ENCODE measurements at places on chromosomes 3 and 15. TPM values are rescaled to one million over a fixed set of nuclear protein-coding genes. Genes with fewer than 3 reads are reported as not detected.

Gene CATSPER2
- not detected for total RNA-seq

Gene UBA7
- total RNA-seq: 30.3 TPM

Gene MASP1
- total RNA-seq: 0.15 TPM

Gene MST1R
- total RNA-seq: 0.34 TPM

Gene TMC3
- not detected for total RNA-seq

Gene MYZAP
- total RNA-seq: 0.83 TPM

Gene ILDR1
- total RNA-seq: not detected

Gene CPLX3
- not detected for total RNA-seq

Gene IL20RB
- 0.44 TPM for total RNA-seq

Gene TMEM212
- not detected for total RNA-seq

Gene CNTN6
- total RNA-seq: not detected

Gene PLD1
- 16.7 TPM for total RNA-seq

Gene ZNF80
- not detected for total RNA-seq

Gene WDR93
- total RNA-seq: not detected

Gene CEP152
- 1.1 TPM for total RNA-seq

Gene LHFPL4
- 0.29 TPM for total RNA-seq

Gene CAPN3
- 2.4 TPM for total RNA-seq

Gene ACP3
- 1.3 TPM for total RNA-seq

Gene NRG4
- not detected for total RNA-seq

Gene CPEB1
- total RNA-seq: 1.2 TPM

Gene LNP1
- 2.6 TPM for total RNA-seq

Gene WWTR1
- total RNA-seq: 94.2 TPM

Gene PLSCR4
- 139 TPM for total RNA-seq

Gene SLC28A1
- not detected for total RNA-seq

Gene ANO10
- 25.9 TPM for total RNA-seq

Gene MUC4
- not detected for total RNA-seq

Gene NR2E3
- total RNA-seq: not detected

Gene AGBL1
- total RNA-seq: not detected

Gene NR1I2
- total RNA-seq: not detected

Gene INTS14
- 23.3 TPM for total RNA-seq

Gene CDHR4
- total RNA-seq: not detected

Gene MED12L
- total RNA-seq: 0.05 TPM

Gene SPINK8
- not detected for total RNA-seq

Gene P2RY13
- total RNA-seq: not detected

Gene CLDN16
- not detected for total RNA-seq

Gene TF
- total RNA-seq: 0.12 TPM

Gene HES1
- 7.1 TPM for total RNA-seq

Gene ACSBG1
- total RNA-seq: not detected

Gene GOLGA8M
- 1.2 TPM for total RNA-seq

Gene CCDC54
- total RNA-seq: not detected

Gene PPP1R14D
- not detected for total RNA-seq

Gene GOLGA8N
- 3.6 TPM for total RNA-seq

Gene SH2D7
- total RNA-seq: not detected

Gene ETV5
- 15.7 TPM for total RNA-seq

Gene STXBP5L
- total RNA-seq: not detected

Gene EFHB
- total RNA-seq: 4.4 TPM

Gene TMEM202
- not detected for total RNA-seq

Gene ZNF620
- total RNA-seq: 0.29 TPM
